ENCODE measurements at places on chromosomes 13 and 19.

DNA sequence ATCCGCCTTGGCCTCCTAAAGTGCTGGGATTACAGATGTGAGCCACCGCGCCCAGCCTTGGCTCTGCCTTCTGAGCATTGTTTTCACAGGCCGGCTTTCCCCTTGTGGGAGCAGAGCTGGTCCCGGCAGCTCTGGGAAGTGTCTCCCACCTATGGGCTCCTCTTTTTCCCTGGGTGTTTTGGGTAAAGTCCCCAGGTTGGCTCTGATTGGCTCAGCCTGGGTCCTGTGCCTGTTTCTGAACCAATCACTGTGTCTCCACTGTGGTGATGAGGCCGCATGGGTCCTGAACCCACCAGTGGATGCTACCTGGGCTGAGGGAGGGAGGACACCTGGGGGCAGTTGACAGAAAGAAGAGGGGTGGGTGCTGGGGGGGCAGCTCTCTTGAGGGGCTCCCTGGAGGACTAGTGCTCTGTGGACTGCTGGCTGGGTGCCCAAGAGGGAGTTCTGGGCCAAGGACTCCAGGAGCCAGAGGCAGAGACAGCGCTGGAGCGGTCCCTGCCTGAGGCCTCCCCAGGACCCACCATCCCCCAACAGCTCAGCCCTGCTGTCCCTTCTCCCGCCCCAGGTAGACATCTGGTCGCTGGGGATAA lies 19.6 kb upstream of the NCCRP1 start:
- DNase-seq = no peak

DNA sequence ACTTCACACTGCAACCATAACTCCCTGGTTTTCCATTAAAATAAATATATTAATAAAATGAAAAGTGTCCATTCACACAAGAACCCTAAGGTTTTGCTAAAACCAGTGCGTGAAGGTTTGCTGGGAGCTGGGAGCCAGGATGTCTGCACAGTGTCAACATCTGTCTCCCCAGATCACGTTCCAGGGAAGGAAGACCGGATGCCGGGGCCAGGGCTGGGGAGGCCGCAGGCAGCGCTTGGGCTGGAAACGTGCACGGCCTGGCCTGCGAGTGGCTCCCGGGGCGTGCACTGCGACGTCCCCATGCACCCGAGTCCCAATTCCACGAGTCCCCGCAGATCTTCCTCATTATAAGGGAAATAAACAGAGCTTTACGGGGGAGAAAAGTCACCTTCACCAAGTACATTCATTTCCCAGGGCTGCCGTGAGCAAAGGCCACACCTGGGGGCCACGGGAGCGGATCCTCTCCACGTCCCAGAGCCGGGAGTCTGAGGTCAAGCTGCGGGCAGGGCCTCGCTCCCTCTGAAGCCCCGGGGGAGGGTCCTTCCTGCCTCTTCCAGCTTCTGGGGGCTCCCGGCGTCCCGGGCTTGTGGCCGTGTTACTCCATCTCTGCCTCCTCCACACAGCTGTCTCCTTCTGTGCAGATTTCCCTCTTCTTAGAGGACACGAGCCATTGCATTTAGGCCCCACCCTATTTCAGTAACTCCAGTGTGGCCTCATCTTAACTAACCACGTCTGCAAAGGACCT lies 12.8 kb downstream of the SHC2 start:
- DNase-seq = no peak

- no peak for DNase-seq
These were observed 143.4 kb downstream of the CYSLTR2 start for GRCh38 chr13:48797127-48797526.

- DNase-seq = no peak
These were observed 12.4 kb downstream of the CILP2 start for GRCh38 chr19:19550485-19550929.

DNA sequence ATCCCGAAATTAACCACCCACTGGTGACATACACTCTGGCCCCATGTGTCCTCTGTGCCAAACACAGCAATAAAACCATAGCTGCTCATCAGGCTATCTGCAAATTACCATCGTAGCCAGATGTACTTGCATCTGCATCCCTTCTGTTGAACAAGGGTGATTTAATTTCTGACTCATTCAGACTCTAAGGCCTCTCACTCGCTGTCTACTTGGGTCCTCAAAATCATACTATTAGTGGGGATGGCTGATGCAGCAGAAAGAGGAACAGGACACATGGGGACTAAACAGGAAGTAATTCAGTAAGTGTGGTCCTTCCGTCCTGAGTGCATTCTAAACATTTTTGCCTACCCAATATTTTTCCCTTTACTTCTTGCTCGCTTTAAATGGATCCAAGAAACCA lies 2275.0 kb upstream of the PCDH20 start:
- no peak for DNase-seq

DNA sequence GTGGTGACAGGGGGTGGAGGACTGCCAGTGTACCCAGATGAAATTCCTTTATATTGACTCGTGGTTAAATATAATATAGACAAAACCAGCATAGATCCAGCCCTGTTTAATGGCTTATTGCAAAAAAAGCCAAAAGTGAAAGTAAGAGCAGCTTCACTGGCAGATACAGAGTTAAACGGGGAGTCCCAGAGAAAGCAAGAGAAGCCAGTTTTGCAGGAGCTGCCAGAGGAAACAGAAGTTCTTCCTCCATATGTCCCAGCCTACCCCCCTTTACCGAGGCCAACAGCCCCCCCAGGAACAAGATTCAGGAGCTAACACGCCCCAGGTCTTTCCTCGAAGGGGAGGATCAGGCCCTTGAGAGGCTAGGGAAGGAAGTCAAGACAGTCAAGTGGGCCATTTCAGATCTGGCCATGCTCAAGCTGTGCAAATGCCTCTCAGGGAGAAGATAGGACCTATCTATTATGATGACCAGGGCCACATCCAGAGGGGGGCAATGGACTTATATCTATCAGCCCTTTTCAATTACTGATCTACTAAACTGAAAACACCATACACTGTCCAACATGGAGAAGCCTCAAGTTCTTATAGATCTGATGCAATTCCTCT lies 47.2 kb upstream of the ZNF737 start:
- no peak for DNase-seq

- DNase-seq = no peak
These were observed 121.0 kb upstream of the SLC7A1 start for GRCh38 chr13:29716493-29716892.

- DNase-seq = no peak
These were observed 2.9 kb upstream of the KPTN start for GRCh38 chr19:47486900-47487299.

DNA sequence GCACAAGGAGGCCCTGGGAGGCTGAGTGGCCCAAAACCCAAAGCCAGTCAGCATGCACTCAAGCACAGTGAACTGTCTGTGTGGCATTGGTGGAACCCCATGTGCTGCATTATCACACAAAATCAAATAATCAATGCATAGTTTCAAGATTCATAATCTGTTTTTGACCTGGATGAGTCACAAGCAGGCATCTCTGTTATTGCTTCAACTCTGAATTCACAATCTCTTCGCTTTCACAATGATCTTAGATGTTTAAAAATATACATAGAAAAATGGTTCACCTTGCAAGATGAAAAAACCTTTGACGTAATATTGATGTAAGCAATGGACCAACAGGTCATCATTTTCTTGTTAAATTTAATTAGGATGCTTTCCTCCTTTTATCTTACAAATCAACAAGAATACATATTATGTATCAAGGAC lies 455.4 kb downstream of the IRS2 start:
- DNase-seq = no peak

- no peak for DNase-seq
These were observed 244.0 kb upstream of the RXFP2 start for GRCh38 chr13:31495336-31495735.

Data from bone marrow (tissue), 2 donors.